ENCODE measurements at places on chromosomes 7 and 10.

DNA sequence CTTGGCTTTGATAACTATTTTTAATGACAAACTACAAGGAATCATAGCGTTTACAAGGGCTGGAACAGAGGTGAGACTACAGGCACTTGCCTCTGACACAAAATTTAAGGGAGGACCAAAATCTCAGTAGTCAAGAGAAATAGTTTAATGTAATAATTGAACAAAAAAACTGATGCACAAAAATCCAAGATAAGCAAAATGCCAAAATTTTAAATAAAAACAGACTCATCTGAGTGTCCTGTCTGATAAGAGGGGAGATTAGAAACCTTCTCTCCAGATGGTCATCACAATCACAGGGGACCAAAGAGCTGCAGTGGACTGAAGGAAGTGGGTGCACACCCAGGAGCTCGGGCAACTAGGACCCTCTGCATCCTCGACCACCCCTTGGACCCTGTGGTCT lies 70.5 kb downstream of the PARD3 start:
- DNase-seq, result no peak

- no peak for DNase-seq
Observed at GRCh38 chr7:91557789-91558404, 293.7 kb downstream of the FZD1 start.

DNA sequence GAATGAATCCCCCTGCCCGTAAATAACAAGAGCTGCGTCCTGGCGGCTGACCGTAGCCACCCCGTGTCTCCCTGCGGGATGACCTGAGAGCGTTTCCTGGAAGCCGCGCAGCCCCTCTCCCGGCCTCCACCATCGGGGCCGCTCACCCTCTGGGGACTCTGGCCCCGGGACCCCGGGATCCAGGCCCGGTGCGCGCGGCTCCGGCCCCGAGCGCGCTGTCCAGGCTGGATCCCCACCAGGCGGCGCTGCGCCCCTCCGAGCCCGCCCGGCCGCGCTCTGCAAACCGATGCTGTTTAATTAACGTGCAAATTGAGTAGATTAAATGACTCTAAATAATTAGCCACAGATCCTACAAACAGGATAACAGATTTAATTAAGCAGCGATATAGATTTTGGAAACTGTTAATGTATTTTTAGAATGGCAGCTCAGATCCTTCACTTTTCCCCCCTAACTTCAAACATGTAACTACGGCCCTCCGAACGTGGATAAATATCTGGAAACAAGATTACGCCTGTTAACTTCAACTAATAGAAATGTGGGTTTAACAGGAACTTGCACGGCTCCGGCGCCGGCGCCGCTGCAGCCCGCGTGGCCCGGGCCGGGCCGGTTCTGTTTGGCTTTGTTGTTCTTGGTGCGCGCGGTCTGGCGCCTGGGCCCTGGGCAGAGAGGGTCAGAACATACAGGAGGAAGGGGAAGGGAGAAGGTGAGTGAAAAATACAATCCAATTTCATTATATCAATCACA lies 7.1 kb upstream of the UNCX start:
- DNase-seq, result no peak

DNA sequence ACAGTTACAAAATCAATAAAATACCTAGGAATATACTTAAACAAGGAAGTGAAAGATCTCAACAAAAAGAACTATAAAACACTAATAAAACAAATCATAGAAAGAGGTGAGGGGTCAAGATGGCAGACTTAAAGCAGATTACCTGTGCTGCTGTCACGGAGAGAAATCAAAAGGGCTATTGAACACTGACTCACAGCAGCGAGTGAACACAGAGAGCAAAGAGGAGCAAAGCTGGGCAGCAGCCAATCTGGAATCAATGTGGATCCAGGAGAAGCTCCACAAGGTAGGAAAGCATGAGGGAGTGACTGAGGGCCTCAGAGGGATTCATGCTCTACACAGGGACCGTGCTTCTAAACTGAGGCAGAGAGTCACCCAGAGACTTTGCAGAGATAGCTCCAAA lies 562.0 kb upstream of the SEMA3D start:
- DNase-seq, result no peak

DNA sequence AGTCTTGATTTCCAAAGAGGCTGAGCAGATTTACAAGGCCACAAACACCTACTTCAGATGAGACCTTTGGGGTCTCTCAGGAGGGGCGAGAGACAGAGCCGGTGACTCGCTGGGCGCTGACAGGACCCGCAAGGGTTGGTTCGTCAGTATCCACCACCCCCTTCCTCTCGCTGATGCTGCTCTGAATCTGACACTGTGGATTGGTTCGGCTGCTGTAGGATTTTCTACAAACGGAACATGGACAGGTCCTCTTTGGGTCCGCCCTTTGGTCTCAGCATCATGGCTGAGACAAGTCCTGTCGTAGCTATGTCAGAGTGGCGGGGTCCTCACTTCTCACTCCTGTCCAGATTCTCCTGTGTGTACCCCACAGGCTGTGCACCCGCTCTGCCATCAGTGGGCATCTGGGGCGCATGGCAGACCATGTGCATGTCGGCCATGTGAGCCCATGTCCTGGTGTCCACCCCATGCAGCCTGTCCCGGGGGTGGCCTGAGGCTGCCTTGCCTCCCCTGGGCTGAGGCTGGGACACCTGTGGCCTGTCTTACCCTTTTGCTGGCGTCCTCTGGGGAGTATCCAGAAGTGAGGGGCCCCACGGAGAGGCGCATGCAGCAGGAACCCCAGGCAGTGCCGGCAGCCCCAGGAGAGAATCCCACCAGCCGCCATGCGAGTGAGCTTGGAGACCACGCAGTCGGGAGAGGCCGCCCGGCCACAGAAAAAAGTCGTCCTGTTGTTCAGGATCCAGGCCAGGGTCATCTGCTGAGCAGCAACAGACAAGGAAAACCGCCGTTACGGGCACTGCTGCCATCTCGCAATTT lies 21.6 kb upstream of the FAM20C start:
- no peak for DNase-seq

DNA sequence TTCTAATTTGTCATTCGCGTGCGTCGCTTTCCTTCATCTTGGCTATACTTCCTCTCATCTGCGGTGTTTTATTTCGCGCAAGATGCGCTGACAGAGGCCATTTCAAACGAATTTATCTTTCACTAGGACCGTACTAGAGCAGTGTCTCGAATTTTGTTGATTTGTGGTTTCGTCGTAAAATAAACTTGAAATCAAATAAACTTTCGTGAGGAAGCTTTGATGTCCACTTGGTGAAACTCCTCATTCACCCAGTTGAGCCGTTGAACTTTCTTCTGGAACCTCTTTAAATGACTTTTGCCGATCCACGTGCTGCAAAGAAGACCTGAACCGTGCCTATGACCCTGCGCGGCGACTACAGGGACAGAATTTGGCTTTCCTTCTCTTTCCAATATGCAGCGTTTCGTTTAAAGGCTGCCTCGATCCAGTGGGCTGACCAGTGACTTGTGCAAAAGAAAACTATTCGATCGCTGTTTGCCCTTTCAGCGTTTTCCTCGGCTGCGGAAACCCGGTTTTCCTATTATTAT lies 163.9 kb upstream of the PPP1R3A start:
- DNase-seq, result no peak

DNA sequence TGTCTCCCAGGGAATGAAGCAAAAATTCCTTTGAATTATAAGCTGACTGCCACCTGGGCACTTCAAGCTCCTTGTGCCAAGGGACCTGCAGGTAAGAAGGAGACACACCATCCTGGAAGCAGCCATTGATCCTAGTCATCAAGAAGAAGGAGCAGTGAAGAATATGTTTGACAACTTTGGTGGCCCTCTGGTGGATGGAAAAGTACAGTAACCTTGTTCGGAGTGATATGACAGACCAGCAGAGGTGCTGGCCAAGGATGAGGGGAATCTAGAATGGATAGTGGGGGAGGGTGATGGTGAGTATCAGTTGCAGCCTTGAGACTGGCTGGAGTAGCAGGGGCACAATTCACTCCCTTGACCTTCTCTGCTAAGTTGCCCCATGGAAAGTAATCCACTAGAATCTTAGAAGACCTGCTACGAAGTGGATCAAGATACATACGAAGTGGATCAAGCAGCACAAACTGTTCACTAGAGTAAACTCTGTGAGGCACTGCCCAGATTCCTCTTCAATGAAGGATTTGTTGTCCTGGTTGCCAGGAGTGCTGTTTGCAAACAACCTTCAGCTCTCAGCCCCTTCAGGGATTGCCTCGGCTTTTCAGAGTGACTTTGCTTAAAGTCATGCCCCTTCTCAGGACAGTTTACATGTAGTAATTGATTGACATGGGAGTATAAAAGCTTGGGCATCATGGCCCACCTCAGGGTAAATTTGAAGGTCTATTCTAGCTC lies 44.8 kb upstream of the ORC5 start:
- DNase-seq, result no peak

DNA sequence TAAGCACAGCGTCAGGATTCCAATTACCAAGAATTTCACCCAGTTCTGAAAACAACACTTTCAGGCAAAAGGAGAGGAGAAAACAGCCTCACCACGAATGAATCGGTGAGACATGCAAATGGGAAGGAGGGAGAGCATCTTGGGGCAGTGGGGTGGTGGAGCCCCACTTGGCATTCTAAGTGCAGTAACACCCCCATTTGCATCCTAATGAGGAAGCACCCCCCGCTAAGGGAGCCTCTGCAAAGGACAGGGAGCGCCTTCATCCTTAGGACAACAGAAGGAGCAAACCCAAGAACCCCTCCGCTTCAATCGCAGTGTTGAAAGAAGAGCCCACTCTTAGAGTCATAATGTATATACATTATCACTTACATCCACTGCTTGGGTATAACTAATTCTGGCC lies 46.8 kb downstream of the NRAP start:
- no peak for DNase-seq

- DNase-seq, result no peak
Observed at GRCh38 chr7:36809510-36809909, 85.2 kb upstream of the AOAH start.

- DNase-seq, result no peak
Observed at GRCh38 chr7:8699875-8700624, 266.6 kb downstream of the NXPH1 start.

DNA sequence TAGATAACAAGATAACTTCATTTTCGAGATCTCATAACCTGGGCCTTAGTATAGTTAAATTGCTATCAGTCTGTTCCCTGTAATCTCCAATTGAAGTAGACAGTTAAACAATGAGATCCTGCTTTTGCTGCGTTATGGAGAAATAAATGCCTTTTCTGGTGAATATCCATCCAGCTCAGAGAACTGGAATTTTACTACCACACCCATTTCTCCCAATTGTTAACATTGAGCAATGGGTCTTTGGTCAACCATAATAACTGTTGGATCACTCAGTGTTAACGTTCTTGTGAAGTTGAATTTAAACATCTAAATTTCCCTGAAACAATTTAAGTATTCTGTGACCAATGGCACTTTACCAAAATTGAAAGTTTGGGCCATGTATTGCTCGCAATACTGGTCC lies 3.0 kb downstream of the CALU start:
- DNase-seq, result no peak

DNA sequence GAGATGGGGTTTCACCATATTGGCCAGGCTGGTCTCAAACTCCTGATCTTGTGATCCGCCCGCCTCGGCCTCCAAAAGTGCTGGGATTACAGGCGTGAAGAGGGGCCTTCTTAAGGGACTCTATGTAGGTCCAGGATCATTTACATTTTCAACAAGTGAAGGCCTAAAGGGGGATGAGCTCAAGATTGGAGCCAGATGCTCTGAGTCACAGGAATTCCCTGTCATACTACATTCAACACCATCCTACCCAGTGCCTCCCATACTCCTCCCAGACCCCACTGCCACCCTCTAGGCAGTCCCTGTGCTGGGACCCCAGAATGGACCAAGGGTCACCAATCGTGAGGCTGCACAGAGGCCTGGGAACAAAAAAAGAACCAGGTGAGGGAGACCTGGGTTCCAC lies 29.9 kb downstream of the CYTH3 start:
- no peak for DNase-seq

GRCh38 chr10:90985321-90985933 lies 64.5 kb upstream of the ANKRD1 start:
- no peak for DNase-seq

GRCh38 chr7:106375499-106375898 lies 90.7 kb upstream of the NAMPT start:
- DNase-seq, result no peak

GRCh38 chr7:78125884-78126283 lies 327.3 kb downstream of the PHTF2 start:
- DNase-seq, result no peak

- DNase-seq, result no peak
Observed at GRCh38 chr10:4514445-4515108, 311.4 kb upstream of the AKR1E2 start.

GRCh38 chr7:110205899-110206298 lies 885.0 kb upstream of the LRRN3 start:
- DNase-seq, result no peak

- DNase-seq, result no peak
Observed at GRCh38 chr7:123198668-123199652, 809 bp downstream of the SLC13A1 start.

DNA sequence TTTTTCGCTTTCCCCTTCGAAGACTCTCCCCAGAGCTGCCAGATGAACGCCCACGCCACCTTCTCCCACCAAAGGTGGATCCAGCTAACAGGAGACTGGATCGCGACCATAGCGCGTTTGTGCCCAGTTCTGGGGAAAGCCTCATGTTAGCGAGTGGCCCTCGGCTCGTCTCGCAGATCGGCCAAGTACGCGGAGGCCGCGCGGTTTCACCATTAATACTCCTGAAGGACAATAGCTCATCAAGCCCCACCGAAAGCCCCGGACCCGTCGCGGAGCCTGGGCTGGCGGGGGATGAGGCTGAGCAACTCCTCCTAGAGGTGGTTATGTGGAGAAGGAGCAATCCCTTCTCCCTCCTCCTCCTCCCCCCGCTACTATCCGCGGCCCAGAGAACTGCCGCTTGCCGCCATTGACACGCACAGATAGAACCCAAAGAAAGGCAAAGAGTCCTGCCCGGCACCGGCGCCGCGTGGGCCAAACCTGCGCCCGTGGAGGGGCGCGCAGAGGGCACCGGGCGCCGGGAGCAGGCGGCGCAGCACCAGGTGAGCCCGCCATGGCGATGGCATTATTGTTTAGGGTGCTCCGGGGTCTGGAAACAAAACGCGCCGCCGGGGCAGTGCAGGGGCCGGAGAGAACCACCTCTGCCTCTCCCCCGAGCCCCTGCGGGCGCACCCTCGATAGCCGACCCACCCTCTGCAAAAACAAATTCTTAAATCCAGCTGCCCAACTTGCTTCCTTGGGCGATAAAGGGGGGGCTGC lies at the start of gene MACROH2A2:
Gene MACROH2A2 (plus strand): TSS at position 385 of the 756 bp plus-strand sequence. CDS start 22,813 bp downstream, outside the sequence.
- no peak for DNase-seq

GRCh38 chr10:21500578-21500910 lies 24.9 kb downstream of the SKIDA1 start:
- no peak for DNase-seq

- no peak for DNase-seq
Observed at GRCh38 chr10:78960316-78960800, 108.4 kb upstream of the ZMIZ1 start.

DNA sequence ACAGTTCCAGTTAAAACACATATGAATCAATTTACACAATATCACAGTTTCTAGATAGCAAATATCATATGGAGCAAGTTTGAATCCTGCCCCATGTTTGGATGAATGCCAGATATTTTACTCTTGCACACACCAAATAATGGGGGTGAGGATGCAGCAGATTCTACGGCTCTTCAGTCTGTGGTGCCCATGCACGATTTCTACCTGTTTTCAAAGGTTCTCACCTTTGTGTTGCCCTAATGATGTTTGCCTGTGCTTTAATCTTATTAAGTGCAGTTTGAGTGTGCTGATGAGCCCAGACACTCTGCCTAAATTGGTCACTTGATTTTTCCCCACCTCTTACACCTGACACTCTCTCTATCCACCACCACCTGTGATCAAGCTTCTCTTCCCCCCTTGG lies 119.6 kb downstream of the NPY start:
- no peak for DNase-seq

All from activated CD4-positive, CD25-positive, alpha-beta regulatory T cell (primary cell).